ENCODE measurements at places on chromosomes 3 and 15. TPM values are rescaled to one million over a fixed set of nuclear protein-coding genes. Genes with fewer than 3 reads are reported as not detected.

Gene FYCO1
- total RNA-seq = 89.4 TPM

Gene GABRR3
- not detected for total RNA-seq

Gene CILP
- total RNA-seq = 43.7 TPM

Gene PSTPIP1
- total RNA-seq = 7.1 TPM

All from gastroesophageal sphincter (tissue), 4 donors.